ENCODE measurements at places on chromosomes 4 and X.

DNA sequence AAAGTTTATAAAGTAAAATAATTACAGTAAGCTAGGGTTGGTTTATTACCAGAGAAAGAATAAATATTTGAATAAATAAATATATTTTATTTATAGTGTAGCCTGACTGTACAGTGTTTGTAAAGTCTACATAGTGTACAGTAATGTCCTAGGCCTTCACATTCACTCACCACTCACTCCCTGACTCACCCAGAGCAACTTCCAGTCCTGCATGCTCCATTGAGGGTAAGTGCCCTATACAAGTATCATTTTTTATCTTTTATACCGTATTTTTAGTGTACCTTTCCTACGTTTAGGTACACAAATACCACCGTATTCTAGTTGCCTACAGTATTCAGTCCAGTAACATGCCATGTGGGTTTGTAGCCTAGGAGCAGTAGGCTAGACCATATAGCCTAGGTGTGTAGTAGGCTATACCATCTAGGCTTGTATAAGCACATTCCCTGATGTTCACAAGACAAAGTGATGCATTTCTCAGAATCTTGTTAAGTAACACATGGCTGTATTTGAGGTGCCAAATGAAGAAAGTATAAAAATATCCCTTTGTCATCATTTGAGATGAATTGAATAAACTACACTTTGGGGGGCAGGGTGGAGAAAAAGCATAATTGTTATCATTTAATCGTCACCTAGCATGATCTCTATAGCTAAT is 14.7 kb upstream of the KLHL8 start:
- no peak for DNase-seq

- DNase-seq = no peak
These were observed 176.4 kb downstream of the IL1RAPL2 start for GRCh38 chrX:104742355-104742754.

DNA sequence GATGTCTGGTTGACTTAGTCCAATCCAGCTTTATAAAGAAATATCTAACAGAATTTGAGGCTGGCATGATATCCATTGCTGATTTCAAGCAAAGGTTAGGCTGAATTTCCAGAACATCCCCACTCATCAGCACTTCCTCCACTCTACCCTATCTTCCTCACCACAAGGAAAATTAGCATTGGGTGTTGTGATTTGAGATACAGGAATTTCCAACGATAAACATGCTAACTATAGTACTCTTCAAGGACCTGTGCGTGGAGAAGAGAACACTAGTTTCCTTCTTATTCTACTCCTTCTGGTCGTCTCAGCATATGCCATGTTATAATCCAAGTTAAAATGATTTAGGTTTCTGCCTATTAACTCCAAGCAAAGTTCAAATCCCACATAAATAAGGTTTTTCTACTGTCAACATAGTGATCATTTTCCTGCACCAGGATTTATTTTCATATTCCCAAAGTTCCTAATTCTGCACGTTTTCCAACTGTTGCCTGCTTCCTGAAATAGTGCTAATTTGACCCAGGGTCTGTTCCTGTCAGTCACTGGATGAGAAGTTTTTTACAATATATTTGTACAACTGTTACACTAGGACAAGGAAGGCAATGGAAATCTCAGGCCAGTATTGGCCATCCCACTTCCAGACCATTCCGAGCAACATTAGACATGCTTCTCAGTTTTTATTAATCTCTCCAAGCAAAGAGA is 177.6 kb upstream of the EDNRA start:
- no peak for DNase-seq

GRCh38 chrX:47501226-47502074 is 18.4 kb upstream of the ZNF41 start:
- DNase-seq = no peak

GRCh38 chr4:77496457-77496856 is 109.2 kb upstream of the CXCL13 start:
- DNase-seq = no peak

GRCh38 chr4:111573386-111573785 is 571.9 kb upstream of the FAM241A start:
- no peak for DNase-seq

GRCh38 chrX:122586831-122587230 is 597.2 kb upstream of the GRIA3 start:
- DNase-seq = no peak

GRCh38 chrX:153638041-153638371 is 9.0 kb upstream of the DUSP9 start:
- DNase-seq = no peak

DNA sequence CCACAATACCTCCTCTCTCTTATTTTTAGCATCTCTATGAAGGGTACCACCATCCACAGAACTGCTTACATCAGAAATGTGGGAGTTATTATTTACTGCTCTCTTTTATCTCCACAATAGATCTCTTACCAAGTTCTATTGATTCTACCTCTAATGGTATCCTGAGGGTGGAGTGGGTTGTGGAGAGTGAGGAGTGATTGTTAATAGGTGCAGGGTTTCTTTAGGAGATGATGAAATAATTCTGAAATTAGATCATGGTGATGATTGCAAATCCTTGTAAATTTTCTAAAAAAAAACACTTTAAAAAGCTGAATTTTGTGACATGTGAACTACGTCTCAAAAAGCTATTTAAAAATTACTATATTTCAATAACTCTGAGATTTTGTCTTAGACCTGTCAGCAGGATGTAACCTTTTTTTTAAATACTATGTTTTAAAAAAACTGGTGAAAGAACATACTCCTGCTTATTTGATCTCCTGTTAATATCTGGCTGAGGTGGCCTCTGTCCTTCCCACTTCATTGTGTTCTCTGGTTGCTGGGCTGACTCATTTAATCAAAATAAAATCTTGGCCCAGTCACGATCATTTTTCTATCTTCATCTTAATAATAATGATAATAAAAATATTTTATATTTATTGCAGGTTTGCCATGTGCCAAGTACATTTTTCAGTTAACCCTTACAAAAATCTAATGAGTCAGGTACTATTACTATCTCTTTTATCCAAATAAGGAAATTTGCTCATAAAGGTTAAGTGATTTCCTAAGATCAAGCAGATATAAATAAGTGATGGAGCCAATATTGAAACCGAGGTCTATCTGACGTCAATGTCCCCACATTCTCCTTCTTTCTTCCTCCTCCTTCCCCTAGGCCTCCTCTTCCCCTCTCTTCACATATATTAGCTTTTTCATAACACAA is 73.5 kb downstream of the GLUD2 start:
- DNase-seq = no peak

DNA sequence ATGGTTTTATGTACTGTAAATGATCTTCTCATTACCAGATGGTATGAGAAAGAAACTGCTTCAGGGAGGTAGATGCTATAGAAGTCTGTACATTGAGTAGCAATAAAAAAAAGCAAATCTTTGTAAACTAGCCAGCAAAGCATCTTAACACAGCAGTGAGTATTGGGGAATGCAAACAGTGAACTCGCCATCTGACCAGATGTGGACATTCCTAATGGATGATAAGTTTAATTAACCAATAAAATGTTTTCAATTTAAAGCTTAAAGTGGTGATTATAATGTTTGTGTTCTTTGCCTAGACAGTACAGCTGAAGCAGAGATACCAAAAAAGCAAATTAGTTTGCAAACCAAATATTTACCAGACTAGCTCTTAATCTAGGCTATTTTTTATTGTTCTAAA is 1144.2 kb downstream of the FAT4 start:
- no peak for DNase-seq

DNA sequence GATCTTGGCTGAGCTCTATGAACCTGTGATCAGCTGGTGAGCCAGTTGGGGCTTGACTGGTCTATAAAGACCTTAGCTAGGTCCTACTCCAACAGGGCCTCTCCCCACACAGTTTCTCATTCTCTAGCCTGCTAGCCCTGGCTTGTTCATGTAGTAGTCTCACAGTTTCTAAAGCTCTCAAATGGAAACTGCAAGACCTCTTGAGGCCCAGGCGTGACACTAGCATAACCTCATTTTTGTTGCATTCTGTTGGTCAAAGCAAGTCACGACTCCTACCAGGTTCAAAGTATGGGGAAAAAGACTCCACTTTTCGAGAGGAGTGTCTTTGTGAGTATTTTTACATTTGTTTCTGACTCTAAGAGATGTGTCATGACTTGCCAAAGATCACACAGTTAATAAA is 50.9 kb downstream of the CEP44 start:
- no peak for DNase-seq

DNA sequence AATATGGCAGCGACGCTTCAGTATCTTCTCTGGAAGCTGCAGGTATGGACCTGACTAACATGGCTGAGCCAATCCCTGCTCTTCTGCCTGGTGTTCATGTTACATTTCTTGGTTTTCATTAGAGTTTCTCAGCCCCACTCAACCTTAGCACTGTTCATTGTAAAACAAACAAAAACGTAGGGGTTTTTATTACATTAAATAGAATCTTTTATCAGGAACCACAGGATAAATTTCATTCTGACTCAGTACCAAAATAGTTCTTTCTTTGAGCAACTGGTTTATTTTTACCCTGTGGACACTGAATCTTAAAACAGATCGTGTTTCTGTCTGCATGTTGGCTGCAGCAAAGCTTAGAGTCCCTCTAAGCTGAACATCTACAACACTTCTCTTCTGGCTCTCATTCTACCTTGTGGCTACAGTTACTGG is 27.1 kb downstream of the FHIP1A start:
- no peak for DNase-seq

DNA sequence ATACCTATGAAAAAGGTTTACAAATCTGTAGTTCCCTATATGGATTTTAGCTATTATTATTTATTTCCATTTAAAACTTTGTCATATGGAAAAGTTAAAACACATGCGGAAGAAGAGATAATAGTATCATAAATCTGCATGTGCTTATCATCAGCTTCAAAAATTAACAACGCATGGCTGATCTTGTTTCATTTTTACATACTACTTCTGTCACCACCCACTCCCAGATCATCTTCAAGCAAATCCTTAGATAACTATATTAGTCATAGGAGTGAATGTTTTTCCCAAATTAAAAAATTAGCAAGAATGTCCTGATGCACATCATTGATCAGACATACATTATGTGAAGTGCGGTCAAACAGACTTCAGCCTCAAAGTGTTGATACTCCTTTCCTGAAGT is 24.6 kb upstream of the MOB1B start:
- no peak for DNase-seq

GRCh38 chr4:70000711-70001110 is 4.9 kb downstream of the STATH start:
- DNase-seq = no peak

- DNase-seq = no peak
These were observed 14.1 kb downstream of the TMPRSS11D start for GRCh38 chr4:67869580-67870190.

- peak; percentile 41 for DNase-seq
These were observed 26.8 kb upstream of the TMEM184C start for GRCh38 chr4:147590249-147590920.

- no peak for DNase-seq
These were observed 19.7 kb upstream of the SCOC start for GRCh38 chr4:140353786-140354185.

DNA sequence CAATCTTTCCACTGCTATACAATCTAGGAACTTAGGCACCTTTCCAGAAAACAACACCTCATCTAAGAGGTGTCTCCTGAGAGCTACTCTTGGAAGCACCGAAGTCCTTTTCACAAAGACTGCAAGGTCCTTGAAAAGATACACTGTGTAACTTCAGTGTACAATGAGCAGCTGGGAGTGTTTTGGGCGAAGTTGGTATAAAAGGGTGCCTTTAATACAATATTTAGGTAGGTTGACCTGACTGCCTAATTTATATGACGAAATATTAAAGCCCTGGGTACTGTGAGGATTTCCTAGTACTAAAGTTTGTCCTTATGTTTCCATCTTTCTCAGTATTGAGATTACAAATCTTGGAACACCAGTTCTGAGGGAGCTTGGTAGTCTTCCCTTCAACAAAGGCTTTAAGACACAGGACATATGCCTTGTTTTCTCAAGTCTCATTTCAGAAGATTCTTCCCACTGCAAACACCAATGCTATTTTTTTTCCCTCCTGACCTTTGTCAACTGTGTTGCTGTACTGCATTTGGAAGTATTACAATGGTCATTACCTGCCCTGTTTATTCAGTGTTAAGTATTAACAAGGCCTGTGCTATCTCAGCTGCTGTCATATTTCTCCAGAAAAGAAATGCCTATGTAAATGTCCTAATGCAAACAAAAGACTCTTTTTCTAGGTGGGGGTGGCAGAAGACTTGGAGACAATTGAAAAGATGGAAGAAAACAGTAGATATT is 134.2 kb downstream of the MAML3 start:
- no peak for DNase-seq

DNA sequence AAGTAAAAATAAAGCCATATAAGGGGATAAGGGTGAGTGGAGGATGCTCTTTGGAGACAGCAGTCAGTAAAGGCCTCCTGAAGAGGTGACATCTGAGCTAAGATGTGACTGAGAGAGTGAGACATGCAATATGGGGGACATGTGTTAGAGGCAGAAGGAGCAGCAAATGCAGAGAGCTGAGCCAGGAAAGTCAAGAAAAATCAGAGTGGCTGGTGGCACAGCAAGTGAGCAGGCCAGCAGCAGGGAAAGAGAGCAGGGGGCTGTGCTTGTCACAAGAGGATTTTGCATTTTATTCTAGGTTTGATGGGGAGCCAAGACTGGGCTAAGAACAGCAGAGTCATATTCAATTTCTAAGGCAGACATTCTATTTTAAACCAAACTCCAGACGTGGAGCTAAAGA is 394.5 kb downstream of the KCNIP4 start:
- no peak for DNase-seq

DNA sequence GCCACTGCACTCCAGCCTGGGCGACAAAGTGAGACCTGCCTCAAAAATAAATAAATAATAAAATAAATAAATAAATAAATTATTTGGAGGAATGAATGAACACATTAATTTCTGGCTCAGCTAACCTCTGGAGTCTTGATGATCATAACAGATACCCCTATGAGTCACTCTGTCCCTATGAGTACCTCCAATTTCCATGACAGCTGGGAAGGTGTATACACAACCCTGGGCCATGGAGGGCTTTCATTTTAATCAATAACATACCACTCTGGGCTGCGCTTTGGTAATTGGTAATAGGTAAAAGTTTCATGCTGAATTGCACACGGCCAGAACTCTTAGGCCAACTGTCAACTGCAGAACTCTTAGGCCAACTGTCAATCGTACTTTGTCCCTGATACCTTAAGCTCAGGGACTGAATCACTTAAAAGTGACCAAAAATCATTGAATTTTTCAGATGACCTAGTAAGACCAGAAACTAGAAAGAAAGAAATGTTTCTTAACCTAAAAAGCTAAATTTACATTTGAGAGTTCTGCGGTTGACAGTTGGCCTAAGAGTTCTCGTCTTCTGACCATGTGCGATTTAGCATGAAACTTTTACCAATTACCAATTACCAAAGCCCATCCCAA is 112.4 kb downstream of the ATP11C start:
- no peak for DNase-seq

DNA sequence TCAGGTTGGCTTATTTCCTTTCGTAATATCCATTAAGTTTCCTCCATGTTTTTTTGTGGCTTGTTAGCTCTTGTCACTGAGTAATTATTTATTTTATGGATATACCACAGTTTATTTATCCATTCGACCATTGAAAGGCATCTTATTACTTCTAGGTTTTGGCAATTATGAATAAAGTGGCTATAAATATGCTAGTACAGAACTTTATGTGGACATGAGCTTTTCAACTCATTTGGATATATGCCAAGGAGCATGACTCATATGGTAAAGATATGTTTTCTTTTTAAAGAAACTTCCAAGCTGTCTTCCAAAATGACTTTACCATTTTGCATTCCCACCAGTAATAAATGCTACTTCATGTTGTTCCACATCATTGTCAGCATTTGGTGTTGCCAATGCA is 803.6 kb downstream of the GLUD2 start:
- DNase-seq = no peak

- no peak for DNase-seq
These were observed 184.3 kb downstream of the NAA11 start for GRCh38 chr4:79141530-79141929.
